ENCODE measurements at places on chromosomes 6 and 20.

DNA sequence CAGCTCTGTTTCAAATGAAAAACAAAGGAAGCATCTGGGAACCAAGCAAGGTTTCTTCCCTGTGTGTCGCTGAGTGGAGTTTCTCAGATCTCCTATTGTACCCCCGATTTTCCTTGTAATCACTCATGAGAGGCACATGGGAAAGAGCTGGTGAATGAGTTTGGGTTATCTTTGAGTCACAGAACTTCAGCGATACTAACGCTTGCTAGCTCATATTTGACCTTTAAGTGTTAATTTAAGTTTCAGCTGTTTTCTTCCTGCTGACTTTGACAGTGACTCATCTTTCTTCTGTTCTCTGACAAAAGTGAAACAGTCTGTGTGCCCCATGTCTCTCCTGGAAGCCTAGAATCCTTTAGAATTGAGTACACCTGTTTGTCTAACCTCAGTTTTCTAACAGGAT is 261.1 kb upstream of the RGS17 start:
- DNase-seq, result no peak

- no peak for DNase-seq
These were observed 288.0 kb downstream of the PHACTR1 start for GRCh38 chr6:13004601-13005000.

- DNase-seq, result no peak
These were observed 42.7 kb upstream of the HINT3 start for GRCh38 chr6:125913864-125914351.

- no peak for DNase-seq
These were observed 182.8 kb downstream of the UTRN start for GRCh38 chr6:144467921-144468320.

DNA sequence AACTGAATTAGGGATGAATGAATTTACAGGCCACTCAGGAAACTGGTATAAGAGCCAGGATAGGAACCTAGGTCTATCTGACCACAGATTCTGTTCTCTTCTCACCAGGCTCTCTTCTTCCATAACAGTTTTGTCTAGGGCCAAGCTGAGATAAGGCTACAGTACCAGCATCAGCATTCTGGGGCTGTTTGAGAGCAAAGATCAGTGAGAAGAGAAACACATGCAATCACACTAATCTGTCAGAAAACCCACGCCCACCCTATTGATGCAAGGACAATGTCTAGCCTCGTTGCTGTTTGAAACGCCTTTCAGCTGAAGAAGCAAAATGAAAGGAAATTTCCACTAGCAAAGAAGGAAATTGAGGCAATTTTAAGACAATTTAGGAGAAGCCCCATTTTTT is 137.7 kb downstream of the LCA5 start:
- DNase-seq, result no peak

DNA sequence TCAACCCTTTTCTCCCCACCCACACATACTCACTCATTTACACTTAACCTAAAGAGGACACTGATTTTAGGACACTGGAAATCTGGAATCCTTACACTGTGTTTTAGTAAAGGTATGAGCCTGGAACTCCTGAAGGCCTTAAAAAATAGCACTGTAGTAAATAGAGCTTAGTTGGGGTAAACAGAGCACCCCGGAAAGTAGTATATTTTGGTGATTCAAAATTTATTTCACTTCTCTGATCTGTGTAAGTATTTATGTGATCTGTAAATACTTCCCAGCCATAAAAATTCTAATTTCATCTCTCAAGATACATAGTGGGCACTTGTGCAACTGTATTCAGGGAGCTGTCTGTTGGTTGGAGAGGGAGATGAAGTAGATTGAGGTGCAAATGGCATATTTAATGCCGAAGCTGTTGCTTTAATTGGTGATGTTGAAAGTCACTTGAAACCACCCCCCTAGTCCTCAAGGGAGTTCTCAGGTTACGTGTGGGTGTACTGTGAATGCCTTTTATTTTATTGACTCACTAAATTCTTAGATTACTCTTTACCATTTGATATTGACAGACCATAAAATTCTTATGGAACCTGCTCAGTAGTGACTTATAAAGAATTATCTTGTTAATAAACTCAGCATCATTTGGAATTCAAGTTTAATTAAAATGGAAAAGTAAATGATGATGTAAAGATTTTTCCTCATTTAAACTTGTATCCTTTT is 154.9 kb downstream of the SOX4 start:
- DNase-seq, result no peak

- DNase-seq, result no peak
These were observed 116.3 kb upstream of the CHD6 start for GRCh38 chr20:41734506-41734945.

DNA sequence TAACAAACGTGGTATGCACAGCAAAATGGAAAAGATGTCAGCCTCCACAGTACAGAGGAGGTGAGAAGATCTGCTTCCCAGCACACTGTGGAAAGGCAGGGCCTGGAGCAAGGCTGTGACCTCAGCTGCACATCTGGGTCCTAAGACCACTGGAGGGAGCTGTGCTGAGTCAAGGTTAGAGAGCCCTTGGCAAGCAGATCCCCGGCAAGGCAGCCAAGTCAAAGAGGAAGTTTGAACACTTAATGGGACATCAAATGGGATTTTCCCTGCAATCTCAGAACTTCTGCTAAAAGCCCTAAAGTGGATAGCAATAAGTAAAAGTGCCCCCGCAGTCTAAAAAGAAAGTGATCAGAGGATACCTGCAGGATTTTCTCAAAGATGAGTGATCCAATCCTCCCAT is 39.5 kb downstream of the UNC5CL start:
- no peak for DNase-seq

GRCh38 chr6:5514353-5514752 is 253.0 kb downstream of the FARS2 start:
- no peak for DNase-seq

DNA sequence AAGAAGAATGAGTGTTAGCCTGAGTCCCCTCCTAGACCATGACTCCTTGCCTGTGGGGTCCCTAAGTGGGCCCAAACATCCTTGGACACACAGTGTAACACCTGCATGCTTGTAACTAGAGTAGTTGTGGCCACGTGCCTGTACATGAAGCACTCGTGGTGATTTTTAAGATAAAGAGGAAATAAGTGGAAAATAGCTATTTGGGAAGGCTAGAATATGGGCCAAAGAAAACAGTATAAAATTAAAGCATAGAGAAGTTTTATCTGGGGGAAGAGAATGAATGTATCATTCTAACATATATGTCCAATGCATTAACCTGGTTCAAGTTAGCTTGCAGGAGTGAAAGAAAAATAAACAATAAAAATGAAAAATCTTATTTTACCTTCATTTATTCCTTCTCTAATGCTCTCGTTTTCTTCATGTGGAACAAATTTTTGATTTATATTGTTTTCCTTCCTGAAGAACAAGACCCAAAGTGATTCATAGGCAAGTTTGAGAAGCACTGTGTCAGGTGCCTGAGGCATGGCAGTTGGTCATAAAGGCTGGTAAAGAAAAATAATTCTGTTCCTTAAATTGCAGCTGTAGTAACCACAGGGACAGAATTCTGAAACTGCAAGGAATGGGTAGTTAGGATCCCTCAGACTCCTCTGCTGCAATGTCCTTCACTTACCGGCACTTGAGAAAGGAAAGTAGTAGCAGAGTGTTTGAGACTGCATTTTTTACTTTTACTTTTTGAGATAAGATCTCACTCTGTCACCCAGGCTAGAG is 8.5 kb upstream of the CST3 start:
- DNase-seq, result no peak

- no peak for DNase-seq
These were observed 18.6 kb downstream of the MTG2 start for GRCh38 chr20:62201173-62202082.

DNA sequence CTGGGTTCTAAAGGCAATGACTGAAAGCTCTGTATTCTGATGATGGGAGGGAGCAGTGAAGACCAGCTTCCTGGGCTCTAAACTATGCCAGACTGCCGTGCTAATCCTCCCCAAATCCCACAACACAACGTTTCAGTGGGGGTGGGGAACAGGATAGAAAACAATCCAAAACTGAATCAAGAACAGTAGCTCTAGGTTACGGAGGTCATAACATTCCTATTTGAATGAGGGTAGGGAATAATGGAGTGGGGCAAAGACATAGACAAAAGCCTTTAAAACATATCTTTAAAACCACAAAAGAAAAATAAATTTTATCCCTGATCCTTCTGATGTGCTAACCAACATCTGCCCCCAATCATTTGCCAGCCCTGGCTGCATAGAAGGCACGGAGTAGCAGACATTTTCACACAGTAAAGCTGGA is 7.8 kb downstream of the USP49 start:
- no peak for DNase-seq

DNA sequence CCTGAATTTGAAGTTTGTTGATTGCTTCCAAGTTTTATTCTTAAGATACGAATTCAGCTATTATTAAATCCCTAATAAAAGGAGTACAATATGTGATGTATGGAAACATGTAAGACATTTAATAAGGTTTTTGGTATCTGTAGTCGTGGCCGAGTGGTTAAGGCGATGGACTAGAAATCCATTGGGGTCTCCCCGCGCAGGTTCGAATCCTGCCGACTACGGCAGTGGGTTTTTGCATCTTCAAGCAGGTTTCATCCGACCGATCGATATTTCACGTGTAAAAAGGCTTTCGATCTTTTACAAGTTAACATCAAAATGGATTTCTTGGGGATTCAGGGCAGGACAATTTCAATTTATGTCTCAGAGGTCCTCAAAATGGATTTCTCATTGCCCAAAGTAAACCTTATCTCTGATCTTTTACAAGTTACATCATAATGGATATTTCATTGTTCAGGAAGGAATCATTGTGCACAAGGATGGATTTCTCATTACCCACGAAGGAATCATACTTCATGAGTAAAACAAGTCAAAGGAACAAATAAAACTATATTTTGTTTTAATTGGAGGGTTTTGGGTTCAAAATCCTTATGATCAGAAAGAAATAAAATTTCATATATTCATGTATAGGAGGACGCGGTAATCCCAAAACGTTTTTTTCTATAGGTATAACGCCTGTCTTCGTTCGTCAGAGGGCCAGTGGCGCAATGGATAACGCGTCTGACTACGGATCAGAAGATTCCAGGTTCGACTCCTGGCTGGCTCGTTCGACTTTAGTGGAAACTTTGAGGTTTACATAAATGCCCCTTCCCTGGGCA is 37.3 kb upstream of the BTN3A2 start:
- DNase-seq, result no peak

DNA sequence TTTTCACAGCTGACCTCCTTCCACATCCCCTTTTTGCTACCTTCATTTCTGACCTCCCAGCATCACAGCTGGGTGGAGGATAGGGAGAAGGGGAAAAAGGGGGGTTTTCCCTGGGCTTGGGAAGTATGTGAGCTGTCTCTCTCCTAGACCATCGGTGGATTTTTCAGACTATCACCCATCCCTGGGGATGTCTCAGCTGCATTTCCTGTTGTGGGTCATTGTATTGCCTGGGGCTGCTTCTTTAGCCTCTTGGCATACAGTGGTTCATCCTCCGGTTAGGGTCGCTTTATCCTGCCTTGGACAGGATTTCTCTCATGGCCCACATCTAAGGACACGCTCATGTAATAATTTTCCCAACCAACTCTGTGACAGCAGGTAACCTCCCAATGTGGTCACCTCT is 142.5 kb upstream of the ARG1 start:
- DNase-seq, result no peak

DNA sequence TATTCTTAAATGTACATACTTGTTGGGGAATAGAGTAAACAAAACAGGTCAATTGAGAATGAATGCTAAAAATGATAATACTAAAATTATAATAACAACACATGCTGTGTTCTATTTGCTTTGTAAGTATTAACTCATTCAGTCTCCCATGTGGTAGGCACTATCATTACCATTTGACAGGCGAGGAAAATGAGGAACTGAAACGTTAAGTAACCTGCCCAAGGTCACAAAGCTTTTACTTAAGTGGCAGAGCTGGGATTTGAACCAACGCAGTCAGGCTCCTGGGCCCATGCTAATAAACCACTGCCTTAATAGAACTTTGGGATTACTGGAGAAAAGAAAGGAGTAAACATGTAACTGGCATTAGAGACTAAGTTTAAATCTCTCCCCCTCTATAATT is 3.8 kb downstream of the NSFL1C start:
- no peak for DNase-seq

- DNase-seq, result no peak
These were observed 35.5 kb upstream of the NCOA3 start for GRCh38 chr20:47466213-47466612.

DNA sequence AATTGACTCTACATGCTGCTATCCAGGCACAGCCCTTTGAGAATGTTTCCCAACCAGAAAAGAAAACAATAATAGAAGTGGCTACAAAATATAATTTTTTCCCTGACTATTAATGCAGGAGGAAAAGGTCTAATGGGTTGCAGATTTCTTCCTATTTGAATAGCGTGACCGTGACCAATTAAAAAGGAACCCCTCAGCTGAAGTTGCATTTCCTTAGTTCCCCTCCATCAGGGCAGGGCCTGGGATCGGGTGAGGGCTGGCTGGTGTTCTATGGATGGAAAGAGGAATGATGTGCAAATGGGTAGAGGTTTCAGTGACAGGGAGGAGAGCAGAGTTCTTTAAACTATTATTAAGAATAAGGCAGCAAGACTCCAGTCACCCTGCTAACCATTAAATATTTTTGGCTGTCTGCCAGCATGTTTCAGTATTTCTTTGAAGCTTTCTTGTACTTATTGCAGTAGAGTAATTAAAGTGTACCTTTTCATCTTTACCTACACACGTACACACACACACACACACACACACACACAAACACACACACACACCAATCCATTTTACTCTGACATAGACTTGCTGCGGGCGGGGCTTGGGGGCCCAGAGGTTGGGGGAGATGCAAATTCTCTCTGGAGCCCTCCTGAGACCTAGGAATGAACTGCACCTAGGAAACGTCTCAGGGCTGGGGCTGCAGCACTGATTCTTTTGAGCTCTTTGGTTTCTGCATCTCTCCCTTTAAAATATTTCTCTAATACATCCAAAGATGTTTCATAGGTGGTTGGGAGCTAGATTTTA is 154.8 kb upstream of the SLC35B3 start:
- no peak for DNase-seq

DNA sequence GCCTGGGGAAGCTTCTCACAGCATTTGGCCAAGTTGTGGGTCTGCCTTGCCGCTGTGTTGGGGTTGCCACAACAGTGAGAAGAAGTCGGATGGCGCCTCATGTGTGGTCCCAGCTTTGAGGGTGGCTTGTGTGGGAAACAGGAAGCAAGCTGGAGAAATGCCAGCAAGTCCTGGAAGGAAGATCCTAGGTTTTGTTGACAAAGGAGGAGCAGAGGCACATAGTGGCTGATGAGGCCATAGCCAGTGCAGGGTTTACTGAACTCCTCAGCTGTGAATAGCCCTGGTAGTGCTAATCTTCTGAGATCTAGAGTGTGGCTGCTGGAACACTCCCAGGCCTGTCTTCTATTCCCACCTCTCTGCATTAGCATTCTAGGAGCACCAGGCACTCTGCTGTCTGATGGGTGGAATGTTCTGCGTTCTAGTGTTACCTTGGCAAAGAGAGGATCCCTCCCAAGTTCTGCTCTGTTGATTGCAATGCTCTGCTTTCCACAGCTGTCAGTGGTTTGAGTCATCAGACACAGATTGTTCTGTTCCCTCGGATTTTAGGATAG is 25.2 kb downstream of the SNPH start:
- no peak for DNase-seq

GRCh38 chr20:25136643-25137559 is 55.0 kb upstream of the VSX1 start:
- DNase-seq, result no peak

- no peak for DNase-seq
These were observed 8.7 kb upstream of the SALL4 start for GRCh38 chr20:51811042-51811355.

GRCh38 chr6:148980234-148980633 is 233.4 kb downstream of the UST start:
- no peak for DNase-seq

GRCh38 chr6:113530769-113531168 is 326.4 kb upstream of the MARCKS start:
- DNase-seq, result no peak
